ENCODE measurements at places on chromosomes 7 and 10. TPM values are rescaled to one million over a fixed set of nuclear protein-coding genes. Genes with fewer than 3 reads are reported as not detected.

The EGFR gene
- total RNA-seq, result 112 TPM

The GIMAP6 gene
- 10.8 TPM for total RNA-seq

The TIMM23B gene
- total RNA-seq, result 29.9 TPM

The HOXA9 gene
- 57.0 TPM for total RNA-seq

The LYZL1 gene
- total RNA-seq, result 9.5 TPM

GRCh38 chr7:96023387-96023786 is 251.0 kb downstream of the DYNC1I1 start:
- DNase-seq, result no peak

GRCh38 chr7:136333636-136334035 is 356.5 kb upstream of the MTPN start:
- no peak for DNase-seq

DNA sequence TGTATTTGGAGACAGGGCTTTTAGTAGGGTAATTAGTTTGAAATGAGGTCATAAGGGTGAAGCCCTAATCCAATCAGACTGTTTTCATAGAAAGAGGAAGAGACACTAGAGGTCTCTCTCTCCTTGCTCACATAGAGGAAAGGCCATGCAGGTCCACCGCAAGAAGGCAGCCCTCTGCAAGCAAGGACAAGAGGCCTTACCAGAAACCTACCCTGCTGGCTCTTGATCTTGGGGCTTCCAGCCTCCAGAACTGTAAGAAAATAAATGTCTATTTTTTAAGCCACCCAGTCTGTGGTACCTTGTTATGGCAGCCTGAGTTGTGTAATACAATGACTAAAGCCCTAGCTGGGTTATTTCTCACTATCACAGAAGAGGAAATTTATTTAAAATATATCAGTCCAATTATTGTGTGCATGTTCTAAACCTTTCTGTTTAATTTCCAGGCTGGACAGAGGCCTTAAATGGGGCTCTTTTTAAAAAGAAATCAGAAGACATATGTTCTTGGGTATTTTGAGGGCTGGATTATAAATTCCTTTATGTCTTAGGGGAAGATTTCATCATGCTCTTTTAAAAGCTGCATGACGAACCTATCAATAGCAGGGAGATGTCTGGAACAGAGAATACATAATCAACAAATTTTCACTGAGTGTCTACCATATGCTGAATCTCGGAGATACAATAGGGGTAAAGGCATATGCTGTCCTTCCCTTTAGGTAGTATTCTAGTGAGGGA is 12.9 kb upstream of the TMEM26 start:
- DNase-seq, result no peak

DNA sequence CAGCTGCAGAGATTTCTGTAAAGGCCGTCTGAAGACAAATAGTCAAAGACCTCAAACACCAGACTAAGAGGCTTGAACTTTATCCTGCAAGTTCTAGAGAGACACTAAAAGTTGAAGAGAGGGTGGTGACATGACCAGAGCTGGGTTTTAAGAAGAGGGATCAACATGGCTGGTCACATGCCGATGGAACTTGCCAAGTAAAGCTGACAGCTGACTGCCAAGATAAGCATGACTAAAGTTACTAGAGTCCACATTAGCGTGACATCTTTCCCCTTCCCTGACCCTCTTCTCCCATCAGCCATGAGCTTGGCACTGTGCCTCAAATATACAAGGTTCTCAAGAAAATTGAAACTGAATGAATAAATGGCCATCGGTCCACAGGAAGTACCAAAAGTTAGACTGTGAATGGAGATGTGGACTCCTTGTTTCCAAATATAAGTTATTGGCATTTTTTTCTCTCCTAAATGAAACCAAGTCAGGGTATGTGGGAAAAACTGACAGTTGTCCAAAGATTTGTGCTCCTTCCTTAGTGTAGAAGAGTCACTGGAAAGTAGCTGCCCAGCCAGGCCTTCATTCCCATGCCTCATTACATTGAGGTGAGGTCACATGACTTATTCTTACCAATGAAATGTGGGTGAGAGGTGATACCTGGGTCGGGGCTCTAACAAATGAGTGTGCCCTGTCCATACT is 24.5 kb downstream of the XPNPEP1 start:
- no peak for DNase-seq

- peak; percentile 91 for DNase-seq
Observed at GRCh38 chr10:8054494-8055407, at the start of gene GATA3. Gene GATA3 (plus strand): TSS chr10:8054688. CDS start chr10:8055656, 968 bp downstream.

- DNase-seq, result no peak
Observed at GRCh38 chr10:59803714-59804113, 50.5 kb upstream of the MRLN start.

DNA sequence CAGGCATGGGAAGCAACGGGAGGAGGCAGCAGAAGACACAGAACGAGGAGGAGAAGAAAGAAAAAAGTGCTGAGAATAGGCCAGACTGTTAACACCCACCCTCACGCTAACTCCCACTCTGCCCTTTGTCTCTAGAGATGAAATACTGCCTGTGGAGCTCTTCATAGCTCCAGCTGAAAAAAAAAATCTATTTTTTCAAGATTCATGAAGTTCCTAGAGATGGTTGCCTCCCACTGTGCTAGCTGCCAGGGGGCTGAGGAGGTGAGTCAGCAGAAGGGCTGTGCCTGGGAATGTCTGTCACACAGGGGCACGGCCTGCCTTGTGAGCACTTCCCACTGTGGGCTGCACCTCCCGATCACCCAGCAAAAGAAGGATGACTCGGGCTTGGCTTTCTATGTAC is 144.5 kb downstream of the RNF216 start:
- no peak for DNase-seq

GRCh38 chr7:49855281-49855980 is 82.0 kb downstream of the VWC2 start:
- DNase-seq, result no peak

DNA sequence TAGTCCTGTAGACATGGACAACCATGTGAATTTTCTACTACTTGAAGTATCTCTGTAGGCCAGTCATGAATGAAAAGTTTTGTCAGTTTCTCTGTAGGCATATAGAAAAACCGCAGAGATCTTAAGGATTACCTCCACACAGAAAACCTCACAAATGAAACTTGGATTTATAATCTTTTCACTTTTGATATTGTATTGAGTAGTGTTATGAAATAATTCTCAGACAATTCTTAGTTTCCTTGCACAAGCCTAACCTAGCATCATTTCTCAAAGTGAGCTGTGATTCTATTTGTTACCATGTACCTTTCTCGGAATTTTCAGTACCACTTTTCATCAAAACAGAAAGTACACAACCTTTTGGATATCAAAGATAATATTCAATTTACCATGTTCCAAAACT is 51.4 kb upstream of the OIT3 start:
- no peak for DNase-seq

DNA sequence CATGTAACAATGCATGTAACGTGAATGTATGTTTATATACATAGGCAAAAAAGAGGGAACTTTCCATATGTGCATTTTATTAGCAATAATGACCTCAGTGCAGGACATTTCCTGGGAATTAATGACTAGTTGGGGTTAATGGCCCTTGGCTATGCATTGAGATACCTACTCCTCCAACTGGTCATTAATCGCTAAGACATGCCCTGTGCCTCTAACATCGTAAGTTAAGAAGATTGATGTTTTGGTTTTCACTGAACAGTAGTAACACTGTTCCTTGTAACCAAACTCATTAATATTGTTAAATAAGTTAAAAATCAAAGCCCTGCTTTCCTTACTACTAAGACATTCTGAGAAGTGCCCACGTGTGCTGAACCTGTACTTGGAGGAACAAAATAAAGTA is 61.7 kb downstream of the SEMA3D start:
- DNase-seq, result no peak
